ENCODE measurements at places on chromosomes 1 and 21.
A peak's percentile ranks its signal among the peaks of the same experiment; 100 is the strongest.

GRCh38 chr1:206809504-206810084 lies 37.3 kb upstream of the IL10 start:
- DNase-seq = no peak

DNA sequence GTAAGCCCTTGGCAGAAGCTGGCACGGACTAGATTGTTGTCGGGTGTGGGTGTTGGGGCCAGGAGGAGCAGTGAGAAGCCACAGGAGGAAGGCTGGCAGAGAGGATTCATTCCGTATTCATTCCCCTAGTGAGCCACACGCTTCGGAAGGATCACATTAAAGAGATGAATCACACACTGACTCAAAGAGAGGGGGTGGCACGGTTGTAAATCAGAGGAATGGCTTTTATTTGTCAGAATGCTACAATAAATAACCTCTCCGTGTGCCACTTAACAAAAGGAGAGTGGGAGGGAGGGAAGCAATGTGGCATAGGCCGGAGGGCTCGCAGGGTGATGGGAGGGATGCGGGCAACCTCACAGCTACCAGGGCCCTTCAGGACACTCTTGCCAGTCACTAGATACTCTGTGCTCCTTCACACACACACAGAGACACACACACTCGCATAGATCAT lies 135.5 kb downstream of the HIVEP3 start:
- DNase-seq = no peak

DNA sequence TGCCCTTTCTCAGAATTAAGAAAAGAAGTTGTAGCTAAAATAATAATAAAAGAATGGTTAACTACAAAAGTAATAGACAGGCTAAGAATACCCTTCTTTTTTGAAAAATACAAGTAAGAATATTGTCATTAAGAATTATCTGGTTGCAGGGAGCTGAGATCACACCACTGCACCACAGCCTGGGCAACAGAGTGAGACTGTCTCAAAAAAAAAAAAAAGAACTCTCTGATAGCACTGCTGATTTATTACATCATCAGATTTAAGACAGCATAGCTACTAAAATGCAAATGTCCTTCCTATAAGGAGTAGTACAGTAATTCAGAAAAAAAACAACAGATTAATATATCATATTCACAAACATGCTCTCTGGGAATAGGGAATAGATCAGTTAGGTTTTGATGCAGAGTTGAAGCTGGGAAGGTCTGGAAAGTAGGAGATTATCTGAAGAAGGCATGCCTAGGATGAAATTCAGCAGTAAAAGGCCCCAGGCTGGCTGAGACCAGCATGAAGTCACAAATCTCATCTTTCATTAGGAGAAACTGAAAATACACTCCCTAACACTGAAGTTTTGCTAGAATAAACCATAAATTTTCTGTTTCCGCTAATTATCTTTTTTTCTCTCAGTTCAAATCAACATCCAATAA lies 30.7 kb upstream of the ANGPTL1 start:
- no peak for DNase-seq

DNA sequence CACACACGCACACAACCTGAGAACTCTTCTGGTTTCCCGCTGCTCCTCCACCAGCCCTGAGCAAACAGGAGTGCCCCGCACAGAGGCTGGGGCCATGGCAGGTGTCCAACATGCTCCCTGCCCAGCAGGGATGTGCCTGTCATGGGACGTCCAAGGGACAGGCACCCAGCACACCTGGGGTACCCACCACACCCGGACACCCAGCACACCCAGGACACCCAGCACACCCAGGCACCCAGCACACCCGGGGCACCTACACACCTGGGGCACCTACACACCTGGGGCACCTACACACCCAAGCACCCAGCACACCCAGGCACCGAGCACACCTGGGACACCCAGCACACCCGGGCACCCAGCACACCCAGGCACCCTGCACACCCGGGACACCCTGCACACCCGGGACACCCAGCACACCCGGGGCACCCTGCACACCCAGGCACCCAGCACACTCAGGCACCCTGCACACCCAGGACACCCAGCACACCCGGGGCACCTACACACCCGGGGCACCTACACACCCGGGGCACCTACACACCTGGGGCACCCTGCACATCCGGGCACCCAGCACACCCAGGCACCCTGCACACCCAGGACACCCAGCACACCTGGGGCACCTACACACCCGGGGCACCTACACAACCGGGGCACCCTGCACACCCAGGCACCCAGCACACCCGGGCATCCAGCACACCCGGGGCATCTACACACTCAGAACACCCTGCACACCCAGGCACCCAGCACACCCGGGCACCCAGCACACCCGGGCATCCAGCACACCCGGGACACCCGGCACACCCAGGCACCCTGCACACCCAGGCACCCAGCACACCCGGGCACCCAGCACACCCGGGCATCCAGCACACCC lies 37.9 kb downstream of the UBE2G2 start:
- DNase-seq = no peak

DNA sequence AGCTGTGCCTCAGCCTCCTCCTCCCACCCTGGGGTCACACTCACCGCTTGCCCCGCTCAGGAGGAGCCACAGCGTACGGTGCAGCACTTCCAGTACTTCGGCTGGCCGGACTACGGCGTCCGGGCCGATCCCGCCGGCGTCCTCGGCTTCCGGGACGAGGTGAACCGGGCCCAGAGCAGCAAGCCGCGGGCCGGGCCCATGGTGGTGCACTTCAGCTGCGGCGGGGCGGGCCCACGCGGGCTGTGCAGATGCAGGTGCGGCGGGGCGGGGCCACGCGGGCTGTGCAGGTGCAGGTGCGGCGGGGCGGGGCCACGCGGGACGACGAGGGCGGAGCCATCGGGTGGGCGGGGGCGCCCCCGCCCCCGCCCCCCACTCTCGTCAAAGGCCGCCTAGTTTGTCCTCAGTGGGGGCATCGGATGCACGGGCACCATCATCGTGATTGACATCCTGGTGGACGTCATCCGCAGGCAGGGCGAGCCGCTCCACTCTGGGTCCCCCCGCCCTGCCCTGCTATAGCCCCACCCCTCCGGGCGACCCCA lies 5.5 kb downstream of the RNF223 start:
- DNase-seq = peak; percentile 57

- peak; percentile 79 for DNase-seq
Measured at GRCh38 chr1:210446479-210446878, 117.8 kb downstream of the HHAT start.

GRCh38 chr1:43586136-43586731 lies 55.6 kb downstream of the PTPRF start:
- no peak for DNase-seq

DNA sequence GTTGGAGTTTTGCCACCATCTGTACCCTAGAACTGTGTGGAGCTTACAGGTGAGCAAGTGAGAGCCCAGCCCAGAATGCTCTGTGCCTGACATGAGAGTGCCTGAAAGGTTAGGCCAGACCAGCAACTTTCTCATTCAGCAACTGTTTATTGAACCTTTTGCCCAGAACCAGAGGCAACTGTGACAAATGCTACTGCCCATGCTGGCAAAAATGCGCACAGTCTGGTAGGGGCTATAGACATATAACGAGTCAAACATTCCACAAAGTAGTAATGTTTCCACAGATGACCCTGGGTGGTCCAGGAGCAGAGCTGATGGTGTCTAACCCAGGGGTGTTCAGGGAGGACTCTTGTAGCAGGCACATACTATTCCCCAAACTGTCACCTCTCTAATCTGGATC lies 56.0 kb upstream of the GCLM start:
- DNase-seq = no peak

DNA sequence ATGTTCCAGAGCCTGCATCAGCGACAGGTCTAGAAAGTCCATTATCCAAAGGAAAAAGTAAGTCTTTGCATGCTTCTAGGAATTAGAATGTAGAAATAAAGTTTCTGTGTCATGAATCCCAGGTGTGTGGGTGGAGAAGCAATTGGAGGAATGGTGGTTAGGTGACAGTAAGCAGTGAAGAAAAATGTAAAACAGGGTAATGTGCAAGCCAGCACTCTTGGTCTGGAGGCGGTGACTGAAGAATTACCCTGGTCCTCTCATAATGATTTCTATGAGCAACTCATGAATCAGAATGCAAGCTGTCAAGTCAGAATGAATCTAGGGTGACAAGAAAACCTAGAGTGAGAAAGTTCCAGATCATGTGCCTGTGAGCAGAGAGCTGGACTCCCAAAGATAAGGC lies 33.6 kb downstream of the PLPPR4 start:
- no peak for DNase-seq

- DNase-seq = no peak
Measured at GRCh38 chr21:31576428-31576827, 83.1 kb upstream of the SOD1 start.

Data from activated CD8-positive, alpha-beta memory T cell treated with anti-CD3 and anti-CD28 coated beads, Interleukin-2, amount 50 U/mL, for 4 hours (primary cell).